ENCODE measurements at places on chromosomes 1 and 21. TPM values are rescaled to one million over a fixed set of nuclear protein-coding genes. Genes with fewer than 3 reads are reported as not detected.

- no peak for DNase-seq
Observed at GRCh38 chr21:32519945-32520874, 65.1 kb downstream of the TCP10L start.

Gene IER5
- 24.8 TPM for total RNA-seq

Gene PROK1
- total RNA-seq: not detected

Gene CGN
- total RNA-seq: 37.9 TPM

Measured in suprapubic skin (tissue), 4 donors.